ENCODE measurements at places on chromosomes 4 and X. TPM values are rescaled to one million over a fixed set of nuclear protein-coding genes. Genes with fewer than 3 reads are reported as not detected.

The FAM114A1 gene
- total RNA-seq: 39.9 TPM

The ADGRG4 gene
- not detected for total RNA-seq

The CLNK gene
- not detected for total RNA-seq

The RNF212 gene
- 0.11 TPM for total RNA-seq

The NXF2 gene
- not detected for total RNA-seq

DNA sequence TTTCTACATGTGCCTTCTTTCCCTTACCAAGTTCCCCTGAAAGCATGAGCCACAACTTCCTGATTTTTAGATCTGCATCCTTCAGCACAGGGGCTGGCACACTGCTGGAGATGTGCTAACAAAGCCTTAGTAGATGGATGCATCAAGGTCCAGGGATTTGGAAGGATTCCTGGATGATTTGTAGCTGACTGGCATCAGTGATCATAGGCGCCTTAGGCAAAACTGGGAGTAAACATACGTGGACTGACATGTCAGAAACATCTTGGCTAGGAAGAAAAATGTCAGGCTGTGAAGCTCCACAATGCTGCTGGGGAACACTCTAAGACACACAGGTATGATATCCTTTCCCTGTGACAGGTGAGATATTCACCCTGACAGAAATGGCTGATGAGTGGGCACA, 156.4 kb downstream of the AMELX start:
- no peak for DNase-seq

- DNase-seq: no peak
Observed at GRCh38 chrX:149506349-149506748, 1.2 kb upstream of the IDS start.

DNA sequence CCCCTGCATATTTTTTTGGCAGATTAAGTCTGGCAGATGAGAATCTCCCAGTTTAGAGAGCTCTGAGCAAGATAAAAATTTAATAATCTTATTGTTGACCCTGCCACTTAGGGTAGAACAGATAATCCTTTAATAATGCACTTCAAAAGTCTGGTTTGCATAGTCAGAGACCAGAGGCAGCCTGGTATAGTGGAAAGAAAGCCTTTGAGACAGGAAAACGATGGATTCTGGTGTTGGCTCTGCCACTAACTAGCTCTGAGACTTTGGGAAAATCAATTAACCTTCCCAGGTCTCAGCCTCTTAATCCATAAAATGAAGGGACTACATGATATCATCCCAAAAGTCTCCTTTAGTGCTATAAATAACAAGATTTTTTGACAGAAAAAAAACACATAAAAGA, 824.5 kb downstream of the STIM2 start:
- DNase-seq: no peak

- no peak for DNase-seq
Observed at GRCh38 chr4:146054676-146055075, 116.1 kb upstream of the ZNF827 start.

DNA sequence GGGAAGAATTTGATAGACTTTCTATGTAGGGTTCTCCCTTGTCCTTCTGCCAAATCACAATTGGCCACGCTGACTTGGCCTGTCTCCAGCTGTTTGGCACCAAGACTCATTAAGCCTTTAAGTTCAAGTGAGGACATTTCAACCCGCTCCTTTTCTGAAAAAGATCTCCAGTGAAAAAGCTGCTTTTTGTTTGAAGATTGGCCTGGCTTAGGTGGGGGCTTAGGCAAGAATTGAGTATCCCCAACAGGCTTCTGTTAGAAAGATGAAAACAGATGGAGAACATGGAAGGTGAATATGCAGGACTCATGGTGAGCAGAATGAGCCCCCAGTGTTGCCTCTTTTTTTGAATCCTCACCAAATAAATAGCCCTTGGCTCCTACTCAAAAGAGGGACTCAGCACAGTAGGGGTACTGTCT, 28.5 kb upstream of the LIMCH1 start:
- no peak for DNase-seq

- no peak for DNase-seq
Observed at GRCh38 chr4:46830971-46831454, 78.0 kb downstream of the COX7B2 start.

DNA sequence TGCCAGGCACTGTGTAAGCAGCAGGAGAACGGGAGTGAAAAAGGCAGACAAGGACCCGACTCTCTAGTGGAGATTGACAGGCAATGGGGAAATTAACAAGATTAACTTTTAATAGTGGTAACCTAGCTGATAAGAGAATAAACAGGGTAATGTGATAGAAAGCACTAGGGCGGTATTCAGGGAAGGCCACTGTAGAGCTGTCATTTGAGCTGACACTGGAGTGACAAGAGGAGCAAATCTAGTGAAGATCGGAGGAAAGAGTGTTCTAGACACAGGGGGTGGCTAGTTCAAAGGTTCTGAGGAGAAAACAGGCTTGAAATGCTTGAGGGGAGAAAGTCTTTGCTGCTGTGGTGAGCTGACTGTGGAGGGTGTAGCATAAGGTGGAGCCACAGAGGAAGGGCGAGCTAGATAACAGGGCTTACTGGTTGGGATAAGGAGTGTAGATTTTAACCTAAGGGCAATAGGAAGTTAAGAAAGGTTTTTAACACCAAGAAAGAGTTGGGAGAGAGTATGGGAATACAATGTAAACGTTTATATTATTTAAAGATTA, 122.8 kb downstream of the SLC10A7 start:
- no peak for DNase-seq

DNA sequence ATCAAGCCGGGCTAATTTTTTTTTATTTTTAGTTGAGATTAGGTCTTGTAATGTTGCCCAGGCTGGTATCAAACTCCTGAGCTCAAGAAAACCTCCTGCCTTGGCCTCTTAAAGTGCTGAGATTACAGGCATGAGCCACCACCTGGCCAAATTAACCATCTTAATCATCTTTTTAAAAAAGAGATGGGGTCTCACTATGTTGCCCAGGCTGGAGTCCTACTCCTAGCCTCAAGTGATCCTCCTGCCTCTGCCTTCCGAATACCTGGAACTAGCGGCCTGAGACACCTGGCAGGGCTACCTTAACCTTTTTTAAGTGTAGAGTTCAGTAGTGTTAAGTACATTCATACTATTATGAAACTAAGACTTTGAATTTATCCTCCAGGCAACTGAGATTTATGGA, 1.7 kb upstream of the RPS3A start:
- DNase-seq: no peak

GRCh38 chr4:56434599-56435139, 746 bp downstream of the PPAT start:
- DNase-seq: peak; percentile 78

- DNase-seq: no peak
Observed at GRCh38 chr4:54482529-54483200, 175.1 kb upstream of the KIT start.

DNA sequence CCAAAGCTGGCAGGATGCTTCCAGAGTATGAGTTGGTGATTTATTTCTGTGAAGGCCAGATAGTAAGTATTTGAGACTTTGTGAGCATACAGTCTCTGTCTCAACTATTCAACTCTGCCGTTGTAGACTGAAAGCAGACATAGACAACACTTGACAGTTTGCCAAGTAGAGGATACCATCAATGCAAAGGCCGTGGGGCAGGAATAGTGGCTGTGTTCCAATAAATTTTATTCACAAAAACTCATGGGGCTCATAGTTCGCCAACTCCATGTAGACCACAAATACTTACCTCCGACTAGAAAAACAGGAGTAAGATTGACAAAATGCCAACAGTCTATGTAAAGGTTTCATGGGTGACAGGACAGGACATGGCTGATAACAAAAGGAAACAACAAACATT, 3.7 kb upstream of the PIR start:
- DNase-seq: no peak

DNA sequence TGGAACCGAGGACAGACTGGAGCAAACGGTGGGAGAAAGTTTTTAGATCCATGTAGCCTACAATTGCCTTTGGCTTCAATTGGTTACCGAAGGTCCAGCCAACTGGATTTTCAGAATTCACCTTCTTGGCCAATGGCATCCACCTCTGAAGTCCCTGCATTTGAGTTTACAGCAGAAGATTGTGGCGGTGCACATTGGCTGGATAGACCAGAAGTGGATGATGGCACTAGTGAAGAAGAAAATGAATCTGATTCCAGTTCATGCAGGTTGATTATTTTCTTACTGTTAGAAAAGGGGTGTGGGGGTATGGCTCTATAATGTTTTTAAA, 702 bp downstream of the KLHL5 start:
- DNase-seq: no peak

- peak; percentile 5 for DNase-seq
Observed at GRCh38 chr4:175054980-175055379, 136.8 kb downstream of the ADAM29 start.

GRCh38 chr4:144402999-144403398, 243.0 kb upstream of the HHIP start:
- DNase-seq: no peak

- DNase-seq: no peak
Observed at GRCh38 chr4:2785613-2786012, 7.3 kb upstream of the SH3BP2 start.

Data from cardiac muscle cell (in vitro differentiated cells and primary cell).